ENCODE measurements at places on chromosomes 4 and X.

DNA sequence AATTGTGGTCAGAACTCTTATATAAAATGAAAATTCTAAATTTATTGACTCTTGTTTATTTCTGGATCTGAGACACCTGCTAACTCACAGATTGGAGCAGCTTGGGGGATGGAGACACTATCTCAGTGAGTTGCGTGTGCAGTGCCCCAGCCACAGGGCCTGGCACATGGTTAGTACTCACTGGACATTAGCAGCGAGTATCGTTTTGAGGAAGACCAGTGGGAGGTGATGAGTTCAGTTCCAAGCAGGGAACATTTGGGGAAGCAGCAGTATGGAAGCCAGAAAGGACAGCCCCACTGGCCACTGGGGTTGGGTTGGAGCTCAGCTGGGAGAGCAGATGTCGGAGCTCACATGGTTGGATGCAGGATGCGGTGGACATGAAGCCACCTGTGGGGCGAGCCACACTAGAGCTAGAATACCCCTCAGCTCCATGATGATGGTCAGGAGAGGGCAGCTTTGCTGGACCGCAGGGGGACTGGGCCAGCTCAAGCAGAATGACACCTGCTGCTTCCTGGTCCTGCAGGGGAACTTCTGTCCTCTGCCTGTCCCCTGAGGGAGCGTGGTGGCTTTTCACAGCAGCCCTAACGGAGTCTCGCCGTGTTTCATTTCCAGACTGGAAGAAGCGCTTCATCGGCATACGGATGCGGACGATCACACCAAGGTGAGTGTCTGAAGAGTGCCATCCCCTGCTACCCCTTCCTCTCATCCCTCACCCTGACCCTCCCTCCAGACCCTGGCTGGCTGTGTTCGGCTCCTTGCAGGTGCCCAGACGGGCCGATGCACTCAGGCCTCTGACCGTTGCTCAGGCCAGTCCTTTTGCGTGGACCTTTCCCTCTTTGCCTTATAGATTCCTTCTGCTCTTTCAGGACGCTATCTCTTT, 32.5 kb downstream of the HTRA3 start:
- DNase-seq: no peak

DNA sequence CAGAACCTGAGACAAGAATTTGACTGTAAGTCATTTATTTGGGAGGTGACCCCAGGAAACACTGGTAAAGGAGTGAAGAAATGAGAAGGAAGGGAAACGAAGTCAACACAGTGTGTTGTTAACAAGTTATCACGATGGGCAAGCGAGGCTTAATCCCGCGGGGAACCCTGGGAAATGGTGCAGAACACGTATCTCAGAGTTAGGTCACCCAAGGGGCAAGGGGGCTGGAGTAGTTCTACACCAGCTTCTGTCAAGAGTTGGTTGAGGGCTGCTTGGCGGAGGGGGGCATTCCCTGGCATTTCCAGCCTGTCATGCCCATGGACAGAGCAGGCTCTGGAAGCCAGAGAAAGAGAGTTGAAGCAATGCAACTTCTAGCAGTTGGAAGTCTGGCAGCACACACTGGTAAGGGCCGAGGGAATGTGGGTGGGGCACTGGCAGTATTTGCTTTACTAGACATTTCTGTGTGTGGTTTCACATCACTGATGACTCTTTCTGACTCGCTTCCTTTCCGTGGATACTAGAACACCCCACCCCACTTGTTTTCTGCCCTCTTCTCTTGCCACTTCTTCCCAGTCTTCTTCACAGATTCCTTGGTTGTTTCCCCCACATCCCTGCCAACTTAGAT, 52.2 kb upstream of the ADGRG2 start:
- DNase-seq: no peak

DNA sequence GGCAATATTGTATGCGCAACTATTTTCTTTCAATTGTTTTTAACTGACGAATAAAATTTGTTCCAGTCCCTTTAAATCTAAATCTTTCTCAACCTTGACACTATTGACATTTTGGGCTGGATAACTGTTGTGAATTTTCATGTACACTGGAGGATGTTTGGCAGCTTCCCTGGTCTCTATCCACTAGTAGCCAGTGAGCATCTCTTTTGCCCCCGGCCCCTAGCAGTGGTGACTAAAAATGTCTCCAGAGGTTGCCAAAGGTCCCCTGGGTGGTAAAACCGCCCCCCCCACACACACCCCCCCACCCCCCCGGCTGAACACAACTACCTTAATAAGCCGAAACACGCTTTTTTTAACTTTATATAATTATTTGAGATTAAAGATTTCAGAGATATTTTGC, 514 bp downstream of the FANCB start:
- no peak for DNase-seq

- peak; percentile 35 for DNase-seq
Measured at GRCh38 chr4:163558539-163559044, 64.1 kb downstream of the TMA16 start.

DNA sequence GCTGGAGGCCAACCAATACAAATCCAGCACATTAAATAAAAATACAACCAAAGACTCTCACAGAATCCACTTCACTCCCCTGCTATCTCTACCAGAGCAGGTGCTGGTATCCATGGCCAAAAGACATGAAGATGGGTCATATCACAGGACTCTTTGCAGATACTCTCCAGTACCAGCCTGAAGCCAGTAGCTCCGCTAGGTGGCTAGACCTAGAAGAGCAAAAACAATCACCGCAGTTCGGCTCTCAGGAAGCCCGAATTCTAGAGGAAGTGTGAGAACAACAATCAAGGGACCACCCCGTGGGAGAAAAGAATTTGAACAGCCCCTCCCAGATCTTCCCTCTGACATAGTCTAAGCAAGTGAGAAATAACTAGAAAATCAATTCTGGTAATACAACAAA, 20.2 kb downstream of the CLIC2 start:
- DNase-seq: no peak

DNA sequence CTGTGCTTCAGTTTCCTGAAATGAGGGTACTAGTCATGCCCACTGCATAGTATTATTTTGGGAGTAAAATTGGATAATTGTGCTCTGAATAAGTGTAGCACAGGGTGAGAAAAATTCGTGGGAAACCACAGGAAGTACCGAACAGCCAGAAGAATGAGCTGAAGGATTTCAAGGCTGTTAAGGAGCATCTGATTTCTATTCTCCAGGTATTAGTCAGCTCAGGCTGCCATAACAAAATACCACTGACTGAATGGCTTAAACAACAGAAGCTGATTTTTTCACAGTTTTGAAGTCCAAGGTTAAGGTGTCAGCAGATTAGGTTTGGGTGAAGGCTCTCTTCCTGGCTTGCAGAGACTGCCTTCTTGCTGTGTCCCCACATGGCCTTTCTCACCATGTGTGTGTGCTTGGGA, 41.9 kb downstream of the WWC2 start:
- peak; percentile 78 for DNase-seq
